ENCODE measurements at places on chromosomes 13 and 19.

DNA sequence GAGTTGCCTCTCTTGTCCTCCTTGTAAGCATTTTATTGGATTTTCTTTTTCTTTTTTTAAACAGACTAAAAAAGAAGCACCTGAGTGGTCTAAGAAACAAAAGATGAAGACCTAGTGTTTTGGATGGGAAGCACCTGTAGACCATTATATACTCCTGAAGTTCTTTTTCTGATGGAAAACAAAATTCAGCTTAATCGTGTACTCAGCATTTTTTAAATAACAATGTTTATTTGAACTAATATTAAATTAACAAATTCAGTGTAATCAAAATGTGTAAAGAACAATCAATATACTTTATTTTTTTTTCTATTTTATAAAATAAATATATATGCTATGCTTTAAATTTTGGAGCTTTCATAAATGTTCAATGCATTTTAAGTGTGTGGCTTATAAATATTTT, 43.0 kb upstream of the KLF5 start:
- DNase-seq = no peak

DNA sequence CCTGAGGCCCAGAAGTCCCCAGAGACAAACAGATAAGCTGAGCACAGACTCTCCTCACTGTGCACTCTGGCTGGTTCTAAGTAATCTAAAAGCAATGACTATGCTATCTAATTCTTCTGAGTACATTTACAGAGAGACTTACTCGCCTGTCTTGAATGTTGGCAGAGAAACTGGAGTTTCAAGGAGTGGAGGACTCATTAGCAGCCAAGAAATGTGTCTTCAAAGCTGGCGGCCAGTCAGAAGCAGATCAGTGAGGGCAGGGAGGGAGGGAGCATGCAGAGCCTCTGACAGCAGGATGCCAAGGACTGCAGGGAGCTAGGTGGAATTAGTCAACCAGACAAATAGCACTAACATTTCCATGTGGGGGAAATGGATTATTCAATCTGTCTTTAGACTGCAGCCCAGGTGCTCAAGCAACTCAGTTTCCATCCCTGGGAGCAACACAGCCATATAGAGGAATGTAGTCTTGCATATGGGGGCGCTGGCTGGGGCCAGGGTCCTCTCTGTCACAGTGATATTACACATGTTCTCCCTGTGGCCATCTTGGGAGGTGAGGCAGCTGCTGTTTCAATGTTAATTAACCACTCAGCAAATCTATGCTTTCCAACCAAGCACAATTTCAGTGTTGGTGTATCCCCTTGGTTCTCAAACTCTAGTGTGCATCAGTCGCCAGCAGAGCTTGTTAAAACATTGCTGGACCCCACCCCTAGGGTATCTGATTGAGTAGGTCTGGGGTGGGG, 97.9 kb downstream of the CCNA1 start:
- DNase-seq = no peak

GRCh38 chr13:30009411-30009810, 159.0 kb upstream of the UBL3 start:
- no peak for DNase-seq

GRCh38 chr19:54436628-54437252, 12.3 kb upstream of the LENG8 start:
- no peak for DNase-seq

- peak; percentile 87 for DNase-seq
Measured at GRCh38 chr19:4556597-4557127, 2.8 kb downstream of the SEMA6B start.

GRCh38 chr19:18853755-18854427, 22.1 kb downstream of the UPF1 start:
- no peak for DNase-seq

- no peak for DNase-seq
Measured at GRCh38 chr13:94209117-94209516, 270.4 kb downstream of the DCT start.

DNA sequence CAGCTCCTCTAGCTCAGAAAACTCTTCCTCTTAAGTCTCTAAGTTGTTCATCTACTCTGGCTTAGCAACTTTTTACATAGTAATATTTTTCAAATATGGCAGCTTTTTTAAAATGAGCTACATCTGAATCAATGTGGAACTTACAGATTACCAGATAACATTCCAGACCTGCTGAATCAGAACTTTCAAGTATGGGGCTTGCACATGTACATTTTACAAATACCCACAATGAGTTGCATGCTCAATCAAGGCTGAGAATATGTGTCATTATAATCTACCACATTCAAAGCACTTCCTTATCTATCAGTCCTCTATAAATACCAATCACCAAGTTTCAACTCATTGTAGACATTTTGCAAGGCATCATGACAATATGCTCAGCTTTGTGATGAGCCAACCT, 383.1 kb downstream of the FGF14 start:
- no peak for DNase-seq

- DNase-seq = peak; percentile 39
Measured at GRCh38 chr13:48437371-48437770, 24.5 kb upstream of the LPAR6 start.

- DNase-seq = no peak
Measured at GRCh38 chr19:55525289-55526101, 11.4 kb downstream of the SBK2 start.

DNA sequence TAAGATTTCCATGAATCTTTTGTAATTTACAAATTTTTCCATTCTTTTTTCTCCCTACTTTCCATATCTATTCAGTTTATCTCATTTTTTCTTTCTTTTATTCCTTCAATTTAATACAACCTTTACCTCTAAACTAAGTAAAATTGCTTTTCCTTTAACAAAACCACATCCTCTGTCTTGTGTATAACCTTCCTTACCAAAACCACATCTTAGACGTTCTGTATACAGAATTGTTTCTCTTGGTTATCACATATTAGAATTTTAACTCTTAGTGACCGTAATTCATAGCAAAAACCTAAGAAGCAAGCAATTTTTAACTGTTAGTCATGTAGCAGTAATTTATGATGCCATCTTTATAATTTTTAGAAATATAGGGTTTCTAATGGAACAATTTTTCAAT, 15.0 kb downstream of the PPP5C start:
- no peak for DNase-seq

GRCh38 chr19:48121066-48121465, 10.4 kb upstream of the PLA2G4C start:
- no peak for DNase-seq

GRCh38 chr13:93412676-93413075, 186.1 kb downstream of the GPC6 start:
- no peak for DNase-seq

DNA sequence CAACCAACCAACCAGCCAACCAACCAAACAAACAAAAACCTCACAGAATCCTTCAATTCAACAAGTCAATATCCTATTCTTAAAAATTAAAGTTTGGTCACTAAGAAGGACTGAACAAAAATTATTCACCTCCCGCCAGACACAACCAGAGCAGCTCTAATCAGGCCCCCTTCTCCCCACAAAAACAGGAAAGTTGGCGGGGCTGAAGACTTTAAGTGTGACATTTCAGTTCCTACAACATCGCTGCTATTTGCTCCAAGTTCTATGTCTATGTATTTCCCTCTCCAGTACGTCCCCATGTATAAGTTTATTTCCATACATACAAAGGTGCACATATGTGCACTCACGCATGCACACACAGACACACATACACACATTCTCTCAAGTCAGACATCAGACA, 32.8 kb upstream of the STK24 start:
- DNase-seq = no peak

- DNase-seq = peak; percentile 8
Measured at GRCh38 chr13:41268764-41269163, 5.4 kb upstream of the MTRF1 start.

DNA sequence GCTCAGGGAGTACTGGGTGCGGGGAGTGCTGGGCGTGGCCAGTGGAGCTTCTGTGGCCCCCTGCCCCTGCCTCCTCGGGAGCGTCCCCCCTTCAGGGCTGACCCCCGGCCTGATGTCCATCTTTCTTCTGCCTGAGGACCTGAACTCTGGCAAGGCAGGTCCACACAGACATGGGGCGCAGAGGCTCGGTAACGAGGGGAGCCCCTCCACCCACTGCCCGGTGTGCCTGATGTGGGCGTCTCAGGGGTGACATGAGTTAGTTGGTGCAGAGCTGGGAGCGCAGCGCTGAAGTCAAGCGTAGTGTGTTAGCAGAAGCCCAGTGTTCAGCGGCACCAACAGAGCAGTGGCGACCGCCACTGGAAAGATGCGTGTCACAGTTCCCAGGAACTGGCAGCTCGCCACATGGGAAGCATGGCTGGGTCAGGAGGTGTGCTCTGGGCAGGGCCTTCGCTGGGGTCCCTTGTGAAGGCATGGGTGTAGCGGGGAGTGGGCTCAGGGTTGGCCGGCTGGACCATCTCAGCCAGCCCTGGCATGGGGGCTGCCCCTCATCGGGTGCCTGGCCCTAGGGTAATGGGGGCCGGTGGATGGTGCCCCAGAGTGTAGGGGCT, 11.5 kb downstream of the THOP1 start:
- DNase-seq = no peak

GRCh38 chr13:87798536-87798935, 127.4 kb downstream of the SLITRK5 start:
- peak; percentile 56 for DNase-seq
